Testis (tissue), 5 donors: ENCODE measurements at places on chromosomes 1 and 21. TPM values are rescaled to one million over a fixed set of nuclear protein-coding genes. Genes with fewer than 3 reads are reported as not detected.

DNA sequence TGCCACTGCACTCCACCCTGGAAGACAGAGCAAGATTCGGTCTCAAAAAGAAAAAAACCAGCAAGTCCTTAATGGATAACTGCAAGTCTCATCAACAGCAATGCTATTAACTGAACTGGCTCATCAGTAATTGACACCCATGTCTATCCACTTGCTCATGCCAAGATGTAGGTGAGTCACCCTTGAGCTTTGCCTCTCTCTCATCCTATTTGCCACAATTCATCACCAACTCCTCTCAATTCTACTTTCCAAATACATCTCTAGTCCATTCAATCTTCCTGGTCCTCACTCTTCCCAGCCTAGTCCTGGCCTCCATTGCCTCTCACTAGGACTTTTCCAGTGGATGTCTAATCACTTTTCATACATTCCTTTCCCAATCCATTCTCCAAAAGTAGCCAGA lies 103.7 kb upstream of the PRMT6 start:
- H3K27me3 ChIP-seq, result no peaks in the 10 kb centered on the region
- no peaks in the 10 kb centered on the region for H3K4me1 ChIP-seq
- no peak for DNase-seq
- no peak overlapping the region for H3K4me3 ChIP-seq
- H3K27ac ChIP-seq, result no peak overlapping the region
- H3K36me3 ChIP-seq, result no peaks in the 10 kb centered on the region

DNA sequence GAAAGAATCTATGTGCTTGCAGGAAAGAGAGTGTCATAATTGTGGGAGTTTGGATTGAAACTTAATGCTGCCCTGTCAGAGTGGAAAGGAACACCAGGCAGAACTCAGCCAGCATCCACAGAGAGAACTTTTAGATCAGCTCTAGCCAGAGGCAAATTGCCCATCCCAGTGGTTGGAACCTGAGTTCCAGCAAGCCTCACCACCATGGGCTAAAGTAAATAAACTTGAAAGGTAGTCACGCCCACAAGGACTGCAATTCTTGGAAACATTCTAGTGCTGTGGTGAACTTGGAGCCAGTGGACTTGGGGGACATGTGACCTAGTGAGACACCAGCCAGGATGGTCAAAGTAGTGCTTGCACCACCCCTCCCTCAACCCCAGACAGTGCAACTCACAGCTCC lies 571.6 kb downstream of the LRRIQ3 start:
- H3K27me3 ChIP-seq, result no peaks in the 10 kb centered on the region
- no peaks in the 10 kb centered on the region for H3K36me3 ChIP-seq
- H3K4me1 ChIP-seq, result no peaks in the 10 kb centered on the region
- no peak for DNase-seq

- H3K27me3 ChIP-seq, result no peaks in the 10 kb centered on the region
- H3K27ac ChIP-seq, result no peak overlapping the region
- H3K4me1 ChIP-seq, result no peaks in the 10 kb centered on the region
- H3K4me3 ChIP-seq, result no peak overlapping the region
- no peak for DNase-seq
- no peaks in the 10 kb centered on the region for H3K36me3 ChIP-seq
Observed at GRCh38 chr1:159992161-159992560, 38.1 kb upstream of the SLAMF9 start.

DNA sequence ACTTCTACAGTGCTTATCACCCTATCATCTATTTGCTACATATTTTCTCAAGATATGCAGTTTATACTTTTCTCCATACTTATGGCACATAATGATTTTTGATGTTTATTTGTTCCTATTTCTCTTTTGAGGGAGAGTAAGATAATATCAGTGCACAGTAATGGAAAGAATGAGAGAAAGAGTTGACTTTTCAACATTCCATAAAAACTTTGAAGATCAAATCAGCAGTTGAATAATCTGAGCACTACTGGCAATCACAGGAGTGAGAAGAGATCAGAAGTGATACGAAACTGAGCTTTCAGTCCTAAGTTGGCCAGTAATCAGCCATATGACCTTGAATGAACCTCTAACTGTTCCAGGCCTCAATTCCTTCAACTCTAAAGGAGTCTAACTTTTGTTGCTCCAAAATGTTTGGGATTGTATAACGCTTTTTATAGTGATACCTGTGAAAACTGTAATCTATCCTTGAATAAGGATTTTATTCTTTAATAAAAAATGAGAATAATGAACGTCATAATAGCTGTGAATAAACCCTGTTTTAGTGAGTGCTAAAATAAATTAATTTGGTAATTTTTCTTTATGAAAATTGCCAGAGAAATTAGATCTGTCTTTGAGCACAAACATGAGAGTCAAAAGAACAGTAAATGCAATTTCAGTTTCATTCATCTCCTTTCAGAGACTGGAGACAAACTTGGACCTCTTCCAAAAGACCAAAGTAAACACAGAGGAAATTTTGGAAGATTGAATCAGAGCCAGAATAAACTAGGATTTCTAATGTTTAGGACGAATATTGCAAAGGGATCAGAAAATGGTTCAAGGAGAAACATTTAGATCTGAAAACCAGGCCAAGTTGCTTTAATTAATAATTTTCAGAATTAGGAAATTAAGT lies 309.9 kb downstream of the ADGRL2 start:
- no peak overlapping the region for H3K27ac ChIP-seq
- no peaks in the 10 kb centered on the region for H3K36me3 ChIP-seq
- H3K4me1 ChIP-seq, result no peaks in the 10 kb centered on the region
- no peak for DNase-seq
- no peaks in the 10 kb centered on the region for H3K27me3 ChIP-seq

- no peaks in the 10 kb centered on the region for H3K27me3 ChIP-seq
- no peak for DNase-seq
- no peak overlapping the region for H3K4me3 ChIP-seq
- no peaks in the 10 kb centered on the region for H3K36me3 ChIP-seq
- no peak overlapping the region for H3K27ac ChIP-seq
Observed at GRCh38 chr21:37082856-37083528, 9.9 kb downstream of the TTC3 start.

DNA sequence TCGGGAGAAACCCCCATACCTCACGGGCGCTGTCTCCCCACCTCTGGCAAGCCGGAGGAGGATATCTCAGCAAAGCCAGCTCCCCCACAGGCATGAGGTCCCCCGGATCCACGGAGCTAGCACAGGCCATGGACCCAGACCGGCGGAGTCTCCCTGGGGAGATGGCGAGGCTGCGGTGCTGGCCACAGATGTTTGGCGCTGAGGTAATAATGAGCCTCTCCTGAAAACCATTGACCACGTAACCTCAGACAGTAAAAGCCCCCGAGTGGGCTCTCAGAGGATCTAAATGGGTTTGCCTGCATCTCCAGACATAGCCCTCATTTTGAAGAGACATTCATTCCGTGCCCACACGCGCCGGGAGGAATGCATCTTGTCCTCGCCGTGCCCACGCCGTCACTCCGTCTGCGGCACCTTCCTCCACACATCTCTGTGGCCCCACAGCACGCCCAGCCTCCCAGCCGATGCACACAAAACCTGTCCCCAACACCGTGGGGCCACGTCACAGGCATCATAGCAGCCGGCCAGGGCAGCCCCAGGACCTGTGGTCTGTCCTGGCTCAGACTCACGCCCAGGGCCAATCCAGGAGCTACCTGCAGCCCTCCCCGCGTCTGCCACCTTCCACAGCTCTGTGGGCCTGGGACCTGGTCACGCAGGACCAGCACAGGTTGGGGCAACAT lies 150.9 kb downstream of the PRDM16 start:
- DNase-seq, result peak; percentile 20
- H3K4me1 ChIP-seq, result peaks cover 35% of the 10 kb centered on the region
- no peaks in the 10 kb centered on the region for H3K27me3 ChIP-seq

GRCh38 chr1:11874258-11874562 lies 15.5 kb upstream of the NPPB start:
- peak; percentile 54 for DNase-seq
- H3K4me3 ChIP-seq, result no peak overlapping the region
- H3K4me1 ChIP-seq, result no peaks in the 10 kb centered on the region
- H3K27me3 ChIP-seq, result no peaks in the 10 kb centered on the region

GRCh38 chr21:34762786-34763185 lies 94.0 kb downstream of the CLIC6 start:
- no peak overlapping the region for H3K27ac ChIP-seq
- no peak overlapping the region for H3K4me3 ChIP-seq
- H3K36me3 ChIP-seq, result no peaks in the 10 kb centered on the region
- no peaks in the 10 kb centered on the region for H3K27me3 ChIP-seq

The KRTAP21-2 gene
- 2.5 TPM for polyA plus RNA-seq

The ILDR2 gene
- 36.8 TPM for polyA plus RNA-seq
